ENCODE measurements at places on chromosomes 6 and 20.

- DNase-seq: no peak
These were observed 44.1 kb downstream of the SAMD3 start for GRCh38 chr6:130178692-130179091.

GRCh38 chr20:38735172-38735571, 10.9 kb downstream of the SLC32A1 start:
- no peak for DNase-seq

DNA sequence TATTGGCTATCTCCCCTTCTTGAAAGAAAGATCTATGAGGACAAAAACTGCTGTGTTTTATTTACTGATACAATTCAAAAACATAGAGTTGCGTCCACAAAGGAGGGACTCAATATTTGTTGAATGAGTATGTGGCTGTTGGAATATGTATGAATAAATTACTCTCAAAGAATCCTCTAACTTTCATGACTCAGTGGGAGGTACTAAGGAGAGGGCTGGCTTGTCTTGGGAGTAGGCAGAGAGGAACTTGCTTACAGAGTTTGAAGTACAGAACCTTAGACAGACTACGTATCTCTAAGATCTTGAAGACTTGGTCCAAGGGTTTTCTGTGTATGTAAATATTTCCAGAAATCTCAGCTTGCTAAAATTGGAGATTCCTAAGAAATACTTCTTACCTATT, 504.0 kb upstream of the PTCHD4 start:
- DNase-seq: no peak

DNA sequence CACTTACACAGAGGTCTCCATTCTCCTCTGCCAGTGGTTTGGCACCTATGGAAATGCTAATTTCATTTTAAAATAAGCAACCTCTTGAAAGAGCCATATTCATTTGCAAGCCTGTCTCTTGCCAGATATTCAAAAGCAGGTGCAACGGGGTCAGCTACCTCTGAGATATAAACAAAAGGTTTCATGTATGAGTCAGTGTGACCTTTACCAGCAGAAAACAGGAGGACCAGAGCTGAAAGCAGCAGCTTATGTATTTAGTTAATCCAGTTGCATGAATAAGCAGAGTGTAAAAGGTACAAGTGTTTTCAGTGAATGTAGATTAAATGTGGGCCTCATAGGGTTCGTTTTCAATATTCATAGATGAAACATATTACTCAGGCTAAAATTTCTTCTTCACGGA, 56.0 kb downstream of the TENT5A start:
- no peak for DNase-seq

- DNase-seq: no peak
These were observed 822 bp downstream of the RAB22A start for GRCh38 chr20:58310291-58310782.

GRCh38 chr6:73538116-73538779, 17.4 kb upstream of the EEF1A1 start:
- no peak for DNase-seq

DNA sequence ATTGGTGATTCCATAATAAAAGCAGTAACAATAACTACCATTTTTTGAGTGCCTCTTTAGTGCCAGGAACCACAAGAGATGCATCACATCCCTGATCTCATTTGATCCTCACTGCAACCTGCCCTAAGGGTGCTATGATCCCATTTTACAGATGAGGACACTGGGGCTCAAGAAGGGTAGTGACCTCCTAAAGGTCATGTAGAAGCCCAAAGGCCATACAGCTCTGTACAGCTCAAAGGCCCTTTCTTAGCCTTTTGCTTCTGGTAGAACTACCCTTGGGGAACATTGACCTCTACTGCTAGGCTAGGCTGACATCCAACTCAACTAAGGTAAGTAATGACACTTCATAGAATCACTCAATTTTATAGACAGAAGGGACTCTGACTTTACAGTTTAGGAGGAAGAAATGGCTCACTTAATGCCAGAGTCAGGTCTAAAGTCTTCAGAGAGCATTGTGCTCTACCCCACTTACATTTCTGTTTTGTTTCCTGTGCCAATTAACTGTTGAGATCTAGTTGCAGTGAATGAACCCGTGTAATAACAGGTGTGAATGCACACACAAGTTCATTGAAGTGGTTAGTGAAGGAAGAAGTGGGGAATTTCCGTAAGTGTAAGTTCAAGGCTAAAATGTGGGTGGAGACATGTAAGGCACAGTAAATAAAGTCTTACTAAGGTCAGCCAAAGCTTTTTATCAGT, 10.7 kb downstream of the SLC9A8 start:
- DNase-seq: no peak

- DNase-seq: no peak
These were observed 3.3 kb upstream of the NHSL1 start for GRCh38 chr6:138502546-138502945.

GRCh38 chr6:137240168-137240567, 21.0 kb upstream of the IFNGR1 start:
- no peak for DNase-seq
